ENCODE measurements at places on chromosomes 16 and 17. TPM values are rescaled to one million over a fixed set of nuclear protein-coding genes. Genes with fewer than 3 reads are reported as not detected.

The DYNLRB2 gene
- not detected for total RNA-seq

The GINS2 gene
- total RNA-seq, result 3.1 TPM

The HBA1 gene
- total RNA-seq, result 2.2 TPM

The TMEM238L gene
- total RNA-seq, result not detected

The MAP2K4 gene
- total RNA-seq, result 29.5 TPM

The CCDC200 gene
- not detected for total RNA-seq

The GDPD3 gene
- 0.89 TPM for total RNA-seq

The ESRP2 gene
- total RNA-seq, result 0.27 TPM

The KRT31 gene
- not detected for total RNA-seq

The CA5A gene
- total RNA-seq, result not detected
